ENCODE measurements at places on chromosomes 11 and 22.

DNA sequence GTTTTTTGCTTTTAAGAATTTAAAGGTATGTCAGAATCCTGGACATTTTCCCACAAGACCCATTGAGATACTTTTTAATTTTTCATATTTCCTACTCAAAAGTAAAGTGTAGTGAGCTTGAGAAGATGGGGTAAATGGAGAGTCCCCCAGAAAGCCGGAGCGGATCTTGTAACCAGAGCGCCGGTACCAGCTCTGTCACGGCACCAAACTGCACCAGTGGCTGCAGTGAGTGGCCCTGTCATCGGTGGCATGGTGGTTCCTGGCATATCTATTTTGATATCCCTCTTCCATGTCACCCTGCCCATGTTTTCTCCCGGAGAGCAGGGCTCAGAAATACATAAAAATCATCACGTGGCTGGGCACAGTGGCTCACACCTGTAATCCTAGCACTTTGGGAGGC is 19.3 kb downstream of the DDX25 start:
- no peak for DNase-seq

- no peak for DNase-seq
Observed at GRCh38 chr11:104907521-104908185, 9.4 kb upstream of the CASP12 start.

DNA sequence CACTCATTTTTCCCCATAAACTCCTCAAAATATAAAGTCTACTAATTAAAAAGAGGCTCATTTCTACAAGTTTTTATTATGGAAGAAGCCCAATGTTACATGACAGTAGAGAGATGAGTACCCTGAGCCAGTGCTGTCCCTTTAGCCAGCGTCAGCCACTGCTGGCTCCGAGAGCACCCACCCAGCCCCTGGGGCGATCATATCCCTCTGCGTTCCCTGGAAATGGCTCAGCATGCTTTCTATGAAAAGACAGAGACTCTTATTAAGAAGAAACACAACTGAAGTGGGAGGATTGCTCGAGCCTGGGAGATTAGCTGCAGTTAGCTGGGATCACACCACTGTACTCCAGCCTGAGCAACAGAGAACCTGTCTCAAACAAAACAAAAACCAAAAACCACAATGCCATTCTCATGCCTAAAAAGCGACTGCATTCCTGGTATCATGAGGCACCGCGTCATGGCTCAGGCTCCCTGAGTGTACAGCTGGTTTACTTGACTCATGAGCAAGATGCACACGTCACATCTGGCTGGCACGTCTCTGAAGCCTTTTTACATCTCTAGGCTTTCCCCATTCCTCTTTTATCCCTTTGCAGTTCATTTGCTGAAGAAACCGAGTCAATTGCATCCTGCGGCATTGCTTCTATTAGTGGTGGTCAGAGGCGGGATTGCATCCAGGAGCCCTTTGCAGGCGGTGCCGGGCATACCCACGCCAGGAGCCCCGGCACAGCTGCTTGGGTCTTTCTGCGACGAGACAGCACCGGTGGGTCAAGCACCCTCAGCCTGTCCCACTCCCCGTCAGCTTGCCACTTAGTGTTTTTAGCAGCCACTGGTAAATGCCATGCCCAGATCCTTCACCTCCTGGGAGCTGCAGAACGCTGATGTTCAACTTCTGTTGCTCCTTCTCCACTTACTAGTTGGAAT is 119.9 kb downstream of the CTTN start:
- no peak for DNase-seq

- no peak for DNase-seq
Observed at GRCh38 chr11:68372114-68372513, 59.7 kb downstream of the LRP5 start.

GRCh38 chr22:44850946-44851345 is 98.6 kb downstream of the ARHGAP8 start:
- DNase-seq, result no peak

Measured in NCI-H1436 (cell line).